DMS153 (cell line): ENCODE measurements at places on chromosomes 4 and X.

GRCh38 chr4:174377613-174378012 is 93.9 kb downstream of the CEP44 start:
- no peak for DNase-seq

DNA sequence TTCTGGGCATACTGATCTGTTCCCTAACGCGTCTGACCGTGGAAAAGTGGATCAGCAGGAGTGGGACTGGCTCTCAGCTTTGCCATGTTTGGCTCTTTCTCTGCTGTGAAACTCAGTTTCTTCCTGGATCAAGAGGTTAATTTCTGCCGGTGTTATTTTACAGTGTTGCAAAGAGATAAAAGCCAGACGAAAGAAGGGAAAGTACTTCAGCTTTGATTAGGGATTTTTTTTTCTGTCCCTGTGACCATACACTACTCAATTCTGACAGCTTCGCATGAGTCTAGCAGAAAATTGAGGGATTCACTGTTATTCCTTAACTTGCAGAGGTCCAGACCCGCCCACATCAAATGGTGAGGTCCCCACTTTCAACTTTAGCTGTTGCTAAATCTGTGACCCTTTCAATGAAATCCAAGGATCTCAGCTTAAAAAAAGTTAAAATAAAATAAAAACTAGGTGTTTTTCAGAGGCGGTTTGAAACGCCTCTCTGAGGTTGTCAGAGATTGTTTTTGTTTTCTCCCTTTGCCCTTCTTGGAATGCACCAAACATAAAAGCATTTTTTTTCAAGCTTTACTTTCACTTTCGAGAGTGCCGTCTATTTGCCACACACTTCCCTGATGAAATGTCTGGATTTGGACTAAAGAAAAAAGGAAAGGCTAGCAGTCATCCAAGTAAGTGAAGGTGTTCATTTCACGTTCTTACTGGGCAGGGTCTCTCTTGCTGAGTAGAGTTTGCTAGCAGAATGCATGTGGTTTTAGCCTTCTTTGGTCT is at the start of gene TLR3:
TSS of gene TLR3 (plus strand) at position 576 of the 768 bp plus-strand sequence. CDS start 7,464 bp downstream, outside the sequence.
- DNase-seq: no peak

GRCh38 chr4:152255437-152255836 is 280.5 kb downstream of the FBXW7 start:
- DNase-seq: peak; percentile 89

- no peak for DNase-seq
Observed at GRCh38 chrX:374596-374995, 12.1 kb downstream of the PPP2R3B start.

DNA sequence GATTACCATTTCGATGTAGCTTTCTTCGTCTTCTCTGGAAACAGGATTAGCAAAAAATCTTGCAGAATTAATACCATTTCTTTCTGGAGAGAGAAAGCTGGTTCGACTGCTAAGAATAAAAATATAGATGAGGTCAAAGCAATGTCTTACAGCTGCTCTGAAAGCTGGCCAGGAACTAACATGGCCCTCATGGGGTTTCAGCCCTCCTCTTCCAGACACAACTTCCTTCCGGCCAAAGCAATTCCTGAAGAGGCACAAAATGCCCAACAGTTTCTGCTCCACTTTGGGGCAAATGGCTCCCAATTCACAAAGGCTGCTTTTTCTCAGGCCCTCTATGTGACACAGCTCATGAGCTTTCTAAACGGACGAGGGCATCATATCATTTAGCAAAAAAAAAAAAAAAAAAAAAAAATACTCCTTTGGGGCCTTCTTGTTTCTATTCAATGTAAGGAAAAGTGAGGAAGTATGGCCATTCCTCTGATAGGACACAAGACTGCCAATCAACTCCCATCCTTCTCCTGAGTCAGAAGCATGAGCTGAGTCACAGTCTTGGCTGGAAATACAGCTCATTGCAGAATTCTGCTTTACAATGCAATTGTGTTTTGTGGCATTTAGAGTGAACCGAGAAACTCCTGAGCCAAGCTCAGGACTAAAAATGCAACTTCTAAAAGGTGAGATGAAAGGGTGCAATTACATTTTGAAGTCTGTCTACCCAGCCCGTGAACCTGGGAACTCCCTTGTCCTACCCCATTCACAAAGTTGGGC is 42.7 kb upstream of the CTAG2 start:
- no peak for DNase-seq

DNA sequence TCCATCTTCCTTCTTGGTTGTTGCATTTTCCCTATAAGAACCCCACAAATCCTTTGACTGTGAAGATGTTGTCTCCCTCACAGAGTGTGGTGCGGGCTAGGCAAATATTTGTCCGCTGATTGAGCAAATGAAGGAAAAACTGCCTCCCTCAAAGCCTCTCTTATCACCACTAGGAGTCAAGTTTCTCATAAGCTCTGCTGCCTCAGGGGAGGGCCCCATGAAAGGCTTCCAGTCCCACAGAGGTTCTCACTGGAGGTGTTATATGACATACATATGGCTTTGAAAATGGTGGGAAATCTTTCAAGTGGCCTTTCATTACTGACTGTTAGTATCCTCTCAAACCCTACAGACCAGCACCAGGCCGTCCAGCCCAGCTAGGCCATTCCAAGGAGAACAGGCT is 9.3 kb downstream of the VGLL1 start:
- no peak for DNase-seq

GRCh38 chrX:108299101-108299591 is 139.1 kb downstream of the COL4A6 start:
- DNase-seq: no peak

DNA sequence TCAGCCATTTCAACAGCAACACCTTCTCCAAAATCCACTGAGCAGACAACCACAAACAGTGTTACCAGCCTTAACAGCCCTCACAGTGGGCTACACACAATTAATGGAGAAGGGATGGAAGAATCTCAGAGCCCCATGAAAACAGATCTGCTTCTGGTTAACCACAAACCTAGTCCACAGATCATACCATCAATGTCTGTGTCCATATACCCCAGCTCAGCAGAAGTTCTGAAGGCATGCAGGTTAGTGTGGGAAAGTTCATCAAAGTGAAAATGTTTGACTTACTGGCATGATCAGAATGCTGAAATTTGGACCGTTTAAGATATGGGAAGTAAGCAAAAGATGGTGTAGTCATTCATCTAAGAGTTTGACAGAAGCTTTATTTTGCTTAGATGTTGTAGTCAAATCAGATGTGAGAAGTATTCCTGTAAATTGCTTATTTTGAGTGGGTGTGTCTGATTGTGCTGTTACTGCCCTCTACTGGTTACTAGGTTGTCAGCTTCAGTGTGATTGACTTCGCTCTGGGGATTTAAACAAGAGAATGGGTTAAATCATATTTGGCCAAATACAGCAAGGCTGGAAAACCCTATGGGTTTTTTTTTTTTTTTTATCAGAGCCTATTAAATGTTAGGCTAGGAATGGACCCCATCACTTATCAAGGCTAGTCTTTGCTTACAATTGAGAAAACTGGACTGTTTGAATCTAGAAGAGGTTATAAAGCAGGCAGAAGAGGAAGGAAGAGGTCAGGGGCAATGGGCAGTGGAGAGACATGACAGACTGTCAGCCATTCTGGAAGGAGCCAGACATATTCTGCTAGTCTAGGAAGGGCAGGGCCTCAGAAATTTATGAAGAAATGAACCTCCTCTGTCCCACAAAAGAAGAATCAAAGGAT is 130.3 kb downstream of the DIPK2B start:
- no peak for DNase-seq

DNA sequence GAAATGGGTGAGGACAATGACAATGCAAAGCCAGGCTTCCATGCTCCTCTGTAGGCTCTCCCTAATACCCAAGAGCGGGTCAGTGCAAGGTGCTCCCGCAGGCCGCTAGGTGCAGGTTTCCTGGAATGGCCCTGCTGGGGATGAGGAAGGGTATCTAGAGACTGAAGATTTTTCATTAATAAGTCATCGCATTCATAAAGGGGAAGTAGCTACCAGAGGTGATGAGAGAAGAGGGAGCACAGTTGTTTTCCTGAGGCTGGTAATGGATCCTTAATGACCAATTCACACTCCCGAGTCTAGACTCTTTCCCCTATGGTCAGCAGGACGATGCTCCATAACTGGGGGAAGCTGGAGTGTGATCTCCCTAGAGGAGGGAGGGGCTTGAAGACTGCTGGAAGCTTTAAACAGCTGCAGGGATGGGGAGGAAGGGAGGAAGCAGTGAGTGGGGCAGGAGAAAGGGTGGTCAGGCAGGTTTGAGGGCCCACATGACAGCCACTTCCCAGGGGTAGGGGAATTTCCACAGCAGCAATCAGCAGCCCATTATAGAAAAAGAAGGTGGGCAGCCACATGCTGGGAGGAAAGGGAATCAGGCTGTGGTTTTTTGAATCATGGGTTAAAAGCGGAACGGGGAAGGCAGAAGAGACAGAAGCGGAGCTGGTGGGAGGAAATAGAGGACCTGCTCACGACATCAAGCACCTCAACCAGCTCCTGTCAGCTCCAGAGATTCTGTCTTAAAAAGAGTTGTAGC is 10.2 kb upstream of the ATP6AP2 start:
- no peak for DNase-seq
